Right renal pelvis (tissue), 4 donors: ENCODE measurements at places on chromosomes 2 and 18. TPM values are rescaled to one million over a fixed set of nuclear protein-coding genes. Genes with fewer than 3 reads are reported as not detected.

The UBE2F gene
- polyA plus RNA-seq: 48.3 TPM

The NEURL3 gene
- polyA plus RNA-seq: 4.8 TPM

The CAPN14 gene
- polyA plus RNA-seq: 0.10 TPM

The ADCY3 gene
- 19.6 TPM for polyA plus RNA-seq

The ABCG5 gene
- 0.39 TPM for polyA plus RNA-seq

The CHST9 gene
- 4.6 TPM for polyA plus RNA-seq

The PLEKHH2 gene
- polyA plus RNA-seq: 30.8 TPM

The KCNE4 gene
- polyA plus RNA-seq: 19.1 TPM

The EGR4 gene
- not detected for polyA plus RNA-seq

The TBC1D8 gene
- polyA plus RNA-seq: 29.5 TPM

The CRYBA2 gene
- not detected for polyA plus RNA-seq

The CCDC74A gene
- 14.5 TPM for polyA plus RNA-seq

The COLEC11 gene
- polyA plus RNA-seq: 2.0 TPM

The GCKR gene
- polyA plus RNA-seq: not detected

The ABCB11 gene
- polyA plus RNA-seq: not detected

The GALNT14 gene
- 37.6 TPM for polyA plus RNA-seq

The OTOS gene
- 0.34 TPM for polyA plus RNA-seq

The HSPE1 gene
- polyA plus RNA-seq: 238 TPM

The SERPINB13 gene
- polyA plus RNA-seq: not detected

The RESP18 gene
- polyA plus RNA-seq: not detected

The TUBA3E gene
- polyA plus RNA-seq: not detected
